Kidney (tissue), 22 donors: ENCODE measurements at places on chromosomes 6 and 20. TPM values are rescaled to one million over a fixed set of nuclear protein-coding genes. Genes with fewer than 3 reads are reported as not detected.
A peak's percentile ranks its signal among the peaks of the same experiment; 100 is the strongest.

DNA sequence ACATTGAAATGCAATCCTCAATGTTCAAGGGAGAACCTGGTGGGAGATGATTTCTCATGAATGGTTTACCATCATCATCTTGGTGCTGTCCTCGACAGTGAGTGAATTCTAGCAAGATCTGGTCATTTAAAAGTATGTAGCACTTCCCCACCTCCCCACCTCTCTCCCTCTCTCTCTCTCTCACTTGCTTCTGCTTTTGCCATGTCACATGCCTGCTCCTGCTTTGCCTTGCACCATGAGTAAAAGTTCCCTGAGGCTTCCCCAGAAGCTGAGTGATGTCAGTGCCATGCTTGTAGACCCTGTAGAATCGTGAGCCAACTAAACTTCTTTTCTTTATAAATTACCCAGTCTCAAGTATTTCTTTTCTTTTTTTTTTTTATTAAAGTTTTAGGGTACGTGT lies 60.5 kb downstream of the DST start:
- DNase-seq = no peak

- DNase-seq = no peak
Observed at GRCh38 chr6:12001004-12001705, 11.0 kb upstream of the HIVEP1 start.

DNA sequence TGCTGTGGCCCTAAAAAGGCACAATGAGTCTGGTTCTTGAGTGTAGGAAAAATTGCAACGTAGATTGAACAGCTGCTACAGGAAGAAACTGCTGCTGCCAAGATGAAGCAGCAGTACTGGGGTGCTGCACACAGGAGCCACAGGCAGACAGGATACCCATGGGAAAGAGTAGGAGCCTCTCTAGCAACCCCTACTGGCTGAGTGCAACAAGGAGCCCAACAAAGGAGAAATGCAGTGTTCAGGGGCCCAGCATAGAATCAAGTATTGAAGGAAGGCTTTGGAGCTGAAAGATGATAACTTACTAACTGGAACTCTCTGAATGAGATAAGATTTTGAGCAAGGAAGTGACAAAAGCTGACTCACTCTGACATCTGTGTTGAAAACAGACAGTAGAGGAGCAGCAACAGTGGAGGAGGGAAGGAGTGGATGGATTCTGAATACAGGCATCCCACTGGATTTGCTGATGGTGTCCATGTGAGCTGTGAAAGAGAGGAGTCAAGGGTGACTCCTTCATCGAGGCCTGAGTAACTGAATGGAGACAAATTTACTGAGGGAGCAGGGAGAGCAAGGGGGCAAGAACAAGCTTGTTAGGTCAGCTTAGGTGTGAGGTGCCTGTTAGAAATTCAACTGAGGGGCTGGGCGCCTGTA lies 534.7 kb upstream of the JARID2 start:
- DNase-seq = no peak

- no peak for DNase-seq
Observed at GRCh38 chr6:155158030-155158843, 105.6 kb upstream of the CLDN20 start.

- DNase-seq = no peak
Observed at GRCh38 chr20:16228722-16229121, 344.5 kb downstream of the KIF16B start.

Gene DLK2
- 0.50 TPM for total RNA-seq

DNA sequence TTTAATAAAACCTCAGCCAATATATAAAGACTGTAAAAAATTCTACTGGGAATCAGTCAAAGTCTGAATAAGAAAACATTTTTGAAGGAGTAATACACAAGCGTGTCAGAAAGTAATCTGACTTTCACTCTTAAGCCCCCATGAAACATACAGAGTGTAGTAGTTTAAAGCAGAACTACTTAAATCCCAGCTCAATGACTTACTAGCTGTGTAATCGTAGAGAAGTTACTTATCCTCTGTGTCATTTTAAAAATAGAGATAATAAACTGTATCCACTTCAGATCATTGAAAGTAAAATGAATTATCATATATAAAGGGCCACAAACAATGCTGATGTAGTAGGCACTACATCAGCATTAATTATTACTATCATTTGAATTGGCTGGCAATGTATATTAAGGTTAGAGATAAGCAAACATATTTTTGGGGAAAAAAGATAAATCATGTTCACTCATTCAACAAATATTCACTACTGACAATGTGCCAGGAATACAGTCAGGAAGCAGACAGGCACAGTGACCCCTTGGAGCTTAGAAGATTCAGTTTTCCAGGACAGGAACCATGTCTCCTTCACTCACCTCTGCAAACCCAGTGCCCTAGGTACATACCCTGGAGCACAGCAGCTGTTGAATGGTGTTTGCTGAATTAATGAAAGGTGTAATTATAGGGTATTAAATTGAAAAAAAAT lies 14.4 kb downstream of the REPS1 start:
- no peak for DNase-seq

DNA sequence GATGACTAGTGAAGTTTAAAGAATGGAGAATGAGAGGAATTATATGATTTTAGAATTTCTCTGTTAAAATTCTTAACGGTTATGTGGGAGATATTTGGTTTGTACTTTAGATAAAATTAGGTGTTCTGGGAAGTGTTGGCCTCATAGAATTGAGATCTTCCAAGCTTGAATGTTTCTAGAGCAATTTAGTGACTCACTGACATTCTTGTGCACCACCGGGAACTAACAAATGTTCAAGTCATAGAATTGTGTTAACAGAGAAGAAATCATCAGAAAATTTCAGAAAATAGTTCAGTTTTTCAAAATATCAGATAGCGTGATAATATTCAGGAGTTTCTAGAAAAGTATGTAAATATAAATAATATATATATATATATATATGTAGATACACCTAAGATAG lies 67.9 kb upstream of the BMP5 start:
- DNase-seq = no peak

Gene ERGIC3
- 230 TPM for total RNA-seq

Gene RGS17
- 0.28 TPM for total RNA-seq

GRCh38 chr6:130520221-130520620 lies 154.4 kb downstream of the TMEM200A start:
- no peak for DNase-seq

Gene SIRPD
- 0.35 TPM for total RNA-seq

DNA sequence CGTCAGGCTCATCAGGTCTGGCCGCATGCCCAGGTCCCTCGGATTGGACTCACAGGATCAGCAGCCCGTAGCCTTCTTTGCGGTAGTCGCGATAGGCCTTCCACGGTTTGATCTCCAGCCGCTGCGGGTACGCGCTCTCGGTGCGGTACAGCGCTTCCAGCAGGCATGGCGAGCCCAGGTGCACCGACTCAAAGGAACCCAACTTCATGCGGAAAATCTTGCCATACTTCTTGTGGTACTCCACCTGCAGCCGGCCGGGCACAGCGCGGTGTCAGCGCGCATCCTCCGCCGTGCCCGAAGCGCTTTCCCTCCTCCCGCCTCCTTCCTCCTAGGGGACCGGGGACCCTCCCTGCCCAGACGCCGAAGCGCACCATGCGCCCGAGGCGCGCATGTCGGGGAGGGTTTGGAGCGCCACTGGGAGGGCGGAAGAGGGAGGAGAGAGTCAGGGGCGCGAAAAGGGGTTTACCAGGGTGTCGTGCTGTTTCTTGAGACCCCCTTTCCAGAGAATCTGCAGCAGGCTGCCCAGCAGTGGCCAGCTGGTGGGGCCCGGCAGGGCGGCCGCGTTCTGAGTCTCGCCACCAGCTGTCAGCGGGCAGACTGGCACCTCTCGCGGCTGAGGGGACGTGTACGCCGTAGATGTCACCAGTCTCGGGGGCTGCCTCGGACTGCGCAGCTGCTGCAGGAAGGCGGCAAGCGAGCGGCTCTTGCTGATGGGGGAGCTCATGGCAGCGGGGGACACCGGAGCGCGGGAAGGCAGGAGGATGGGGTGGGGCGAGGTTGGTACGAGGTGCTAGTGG lies 732 bp downstream of the CYP24A1 start:
- DNase-seq = peak; percentile 54

Gene VARS2
- total RNA-seq = 34.5 TPM

DNA sequence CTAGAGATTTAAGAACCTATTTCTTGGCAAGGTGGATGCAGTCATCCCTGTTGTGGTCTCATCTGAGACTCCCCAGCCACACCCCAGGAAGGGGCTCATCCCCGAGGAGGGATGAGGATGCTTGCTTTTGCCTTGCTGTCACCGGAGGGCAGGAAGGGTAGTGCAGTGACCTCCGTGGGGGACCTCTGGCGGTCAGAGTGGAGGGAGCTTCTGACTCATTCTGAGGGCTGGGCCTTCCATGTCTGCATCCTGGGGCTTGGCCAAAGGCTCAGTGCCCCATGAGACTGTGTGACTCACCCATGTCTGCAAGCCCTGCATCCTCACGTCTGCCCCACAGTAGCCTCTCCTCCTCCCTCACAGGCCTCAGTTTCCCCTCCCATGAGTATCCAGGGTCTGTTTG lies 38.7 kb downstream of the UQCC2 start:
- no peak for DNase-seq

Gene FOXQ1
- 33.6 TPM for total RNA-seq

- DNase-seq = peak; percentile 44
Observed at GRCh38 chr6:11414176-11414963, 123.2 kb upstream of the TMEM170B start.
